ENCODE measurements at places on chromosomes 1 and 21.

GRCh38 chr1:107871259-107871658, 93.7 kb downstream of the VAV3 start:
- DNase-seq: no peak

- peak; percentile 13 for DNase-seq
Measured at GRCh38 chr1:35454616-35455015, 102.6 kb downstream of the KIAA0319L start.

GRCh38 chr1:181784039-181784683, 277.4 kb downstream of the ZNF648 start:
- no peak for DNase-seq

- DNase-seq: no peak
Measured at GRCh38 chr1:165508291-165508690, 35.5 kb upstream of the LRRC52 start.

DNA sequence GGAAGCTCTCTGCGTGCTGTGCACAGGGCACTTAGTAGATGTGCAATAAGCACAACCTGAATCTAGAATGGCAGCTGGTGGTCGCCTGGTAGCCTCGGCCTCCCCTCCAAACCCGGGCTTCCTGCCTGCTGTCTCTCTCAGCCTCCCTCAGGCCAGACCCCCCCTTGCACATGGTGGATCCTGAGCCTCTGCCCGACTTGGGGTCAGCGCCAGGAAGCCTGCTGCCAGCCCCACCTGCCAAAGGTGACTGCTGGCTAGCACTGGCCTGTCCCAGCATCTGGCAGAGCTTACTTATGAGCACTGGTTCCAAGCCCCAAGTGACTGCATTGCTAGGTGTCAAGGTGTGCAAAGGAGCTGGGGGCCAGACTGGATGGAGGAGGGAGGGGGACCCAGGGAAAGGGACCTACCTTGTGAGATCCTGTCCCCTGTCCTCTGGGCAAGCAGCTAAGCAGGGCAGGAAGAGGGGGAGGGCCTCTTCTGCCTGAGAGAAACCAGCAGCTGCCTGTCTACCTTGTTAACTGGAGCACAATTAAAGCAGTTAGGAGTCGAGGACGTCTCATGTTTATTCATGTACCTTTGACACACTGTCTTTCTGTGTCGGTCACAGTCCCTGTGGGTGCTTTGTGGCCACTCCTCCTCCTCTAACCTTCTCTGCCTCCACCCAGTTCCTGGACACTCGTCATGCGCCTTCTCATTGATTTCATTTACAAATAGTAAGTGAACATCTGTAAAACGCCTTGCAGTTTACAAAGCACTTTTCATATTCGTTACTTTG, 100.9 kb downstream of the DDX20 start:
- DNase-seq: no peak

GRCh38 chr1:162373072-162373427, 3.6 kb downstream of the SPATA46 start:
- no peak for DNase-seq

DNA sequence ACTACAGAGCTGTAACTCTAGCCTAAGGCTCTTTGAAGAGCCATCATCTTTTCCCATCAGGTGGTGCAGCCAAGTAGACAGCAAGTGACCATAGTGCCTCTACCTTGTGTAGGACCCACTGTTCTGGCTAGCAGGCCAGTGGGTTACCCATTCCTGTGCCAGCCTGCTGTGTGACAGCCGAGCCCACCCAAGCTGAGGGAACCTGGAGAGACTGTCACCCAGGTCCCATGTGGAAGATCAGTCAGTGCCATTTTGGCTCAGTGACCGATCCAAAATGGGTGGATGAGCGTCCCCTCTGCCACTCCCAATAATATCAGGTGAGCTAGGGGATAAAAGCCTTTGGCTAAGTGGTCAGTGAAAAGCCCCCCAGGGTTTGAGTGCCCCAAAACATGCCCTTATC, 417.9 kb downstream of the MATN1 start:
- no peak for DNase-seq

DNA sequence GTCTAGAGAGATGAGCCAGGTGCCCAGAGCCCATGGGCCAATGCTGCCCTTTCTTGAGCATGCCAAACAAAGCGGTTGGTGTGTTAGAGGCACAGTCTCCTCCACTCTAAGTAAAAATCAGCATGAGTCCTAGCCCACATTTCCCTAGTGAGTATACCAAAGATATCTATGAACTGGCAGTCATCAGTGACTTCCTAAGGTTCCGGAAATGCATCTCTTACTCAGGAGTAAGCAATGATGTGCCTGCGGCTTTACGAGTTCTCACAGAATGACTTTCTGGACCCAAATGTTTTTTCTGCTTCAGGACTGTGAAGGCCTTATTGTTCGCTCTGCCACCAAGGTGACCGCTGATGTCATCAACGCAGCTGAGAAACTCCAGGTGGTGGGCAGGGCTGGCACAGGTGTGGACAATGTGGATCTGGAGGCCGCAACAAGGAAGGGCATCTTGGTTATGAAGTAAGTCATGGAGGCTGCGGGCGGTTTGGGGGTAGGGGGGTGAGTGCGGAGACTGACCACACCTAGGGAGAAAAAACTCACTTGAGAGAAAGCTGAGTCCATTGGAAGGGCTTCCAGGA, 9.2 kb downstream of the PHGDH start:
- no peak for DNase-seq

- no peak for DNase-seq
Measured at GRCh38 chr1:234731569-234732085, 121.6 kb upstream of the IRF2BP2 start.

DNA sequence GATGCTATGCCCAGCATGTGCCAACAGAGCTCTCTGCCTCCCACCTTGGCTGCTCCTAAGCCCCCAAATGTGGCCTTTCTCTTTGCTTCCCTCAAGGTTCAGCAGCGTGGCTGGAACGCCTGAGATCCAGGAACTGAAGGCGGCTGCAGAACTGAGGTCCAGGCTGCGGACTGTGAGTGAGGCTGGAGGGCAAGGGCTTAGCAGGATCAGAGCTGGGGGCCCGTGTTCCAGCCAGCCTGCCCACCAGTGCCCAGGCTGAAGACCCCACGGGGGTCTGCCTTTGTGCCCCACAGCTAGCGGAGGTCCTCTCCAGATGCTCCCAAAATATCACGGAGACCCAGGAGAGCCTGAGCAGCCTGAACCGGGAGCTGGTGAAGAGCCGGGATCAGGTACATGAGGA, 14.6 kb downstream of the IKBKE start:
- no peak for DNase-seq

GRCh38 chr1:9589719-9590157, 1.0 kb downstream of the TMEM201 start:
- no peak for DNase-seq

DNA sequence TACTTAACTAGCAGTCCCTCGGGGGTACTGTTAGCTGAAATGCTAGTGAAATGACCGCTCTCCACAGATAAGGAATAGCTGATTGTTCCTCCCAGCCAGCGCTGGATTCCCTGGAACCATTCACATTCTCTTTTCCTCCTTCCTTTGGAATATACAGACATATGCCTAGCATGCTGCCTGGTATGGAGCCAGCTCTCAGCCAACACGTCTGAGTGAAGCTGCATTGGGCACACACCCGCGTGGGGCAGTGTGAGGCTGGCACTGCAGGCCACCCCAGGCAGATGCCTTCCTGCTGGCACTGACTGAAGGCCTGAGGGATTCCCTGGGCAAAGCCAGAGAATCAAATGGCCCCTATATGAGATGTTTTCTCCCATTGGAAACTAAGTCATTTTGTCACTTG, 66.7 kb downstream of the TLR5 start:
- no peak for DNase-seq

DNA sequence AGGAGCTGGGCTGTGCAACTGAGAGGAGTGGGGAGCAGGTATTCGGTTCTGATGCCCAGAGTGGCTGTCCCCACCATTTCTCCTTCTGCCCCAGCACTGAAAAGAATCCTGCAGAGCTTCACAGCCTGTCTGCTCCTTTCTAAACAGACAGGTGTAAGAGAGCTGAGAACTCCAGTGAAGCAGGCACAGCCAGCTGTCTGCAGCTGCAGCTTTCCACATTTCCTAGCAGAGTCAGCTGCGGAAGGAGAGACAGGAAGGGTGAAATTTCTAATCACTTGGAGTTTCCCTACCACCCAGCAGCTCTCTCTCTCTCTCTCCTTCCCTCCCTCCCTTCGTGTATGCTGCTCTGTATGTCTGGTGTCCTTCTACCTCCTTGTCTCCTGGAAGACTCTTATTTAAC, 40.5 kb upstream of the GJB5 start:
- no peak for DNase-seq

- no peak for DNase-seq
Measured at GRCh38 chr1:167739752-167740151, 18.0 kb downstream of the MPZL1 start.

All from smooth muscle cell of the brain vasculature (primary cell).